ENCODE measurements at places on chromosomes 1 and 21.

DNA sequence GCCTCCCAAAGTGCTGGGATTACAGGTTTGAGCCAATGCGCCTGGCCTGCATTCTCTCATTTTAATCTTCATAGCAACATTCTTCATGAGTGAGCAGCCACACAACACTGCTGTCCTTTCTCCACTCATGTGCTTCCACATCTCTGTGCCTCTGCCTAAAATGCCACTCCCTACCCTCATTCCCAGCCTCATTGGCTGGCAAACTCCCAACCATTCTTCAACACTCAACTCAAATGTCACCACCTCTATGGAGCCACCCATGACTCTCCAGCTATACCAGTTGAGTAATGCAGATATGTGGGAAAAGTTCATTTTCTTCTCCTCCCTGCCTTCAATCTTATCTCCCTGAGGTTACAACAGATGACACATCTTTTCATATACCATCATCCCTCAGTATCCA lies 53.9 kb upstream of the ZC3H12A start:
- DNase-seq = no peak

GRCh38 chr1:2014741-2015735 lies 4.1 kb upstream of the GABRD start:
- no peak for DNase-seq

DNA sequence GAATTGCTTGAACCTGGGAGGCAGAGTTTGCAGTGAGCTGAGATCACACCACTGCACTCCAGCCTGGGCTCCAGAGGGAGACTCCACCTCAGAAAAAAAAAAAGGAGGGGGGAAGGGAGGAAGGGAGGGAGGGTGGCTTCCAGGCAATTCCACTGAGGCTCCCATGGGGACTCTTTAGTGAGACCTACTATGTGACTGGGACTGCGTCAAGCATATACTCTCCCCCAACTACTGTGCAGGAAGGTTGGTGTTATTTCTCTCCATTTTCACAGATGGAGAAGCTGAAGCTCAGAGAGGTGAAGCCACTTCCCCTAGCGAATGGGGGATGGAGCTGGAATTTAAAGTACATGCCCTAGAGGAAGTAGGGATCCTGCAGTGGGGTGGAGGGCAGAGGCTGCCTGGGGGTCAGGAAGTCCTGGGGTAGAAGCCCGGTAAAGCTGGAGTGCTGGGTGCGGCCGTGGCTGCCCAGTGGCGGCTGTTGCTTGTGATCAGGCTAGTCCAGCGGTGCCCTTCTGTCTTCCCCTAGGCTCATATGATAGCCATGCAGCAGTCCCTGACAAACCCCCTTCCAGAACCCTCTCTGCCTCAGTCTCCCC lies 40.3 kb downstream of the RAP1GAP start:
- DNase-seq = no peak

- DNase-seq = no peak
Measured at GRCh38 chr1:75795703-75796193, 934 bp upstream of the MSH4 start.

DNA sequence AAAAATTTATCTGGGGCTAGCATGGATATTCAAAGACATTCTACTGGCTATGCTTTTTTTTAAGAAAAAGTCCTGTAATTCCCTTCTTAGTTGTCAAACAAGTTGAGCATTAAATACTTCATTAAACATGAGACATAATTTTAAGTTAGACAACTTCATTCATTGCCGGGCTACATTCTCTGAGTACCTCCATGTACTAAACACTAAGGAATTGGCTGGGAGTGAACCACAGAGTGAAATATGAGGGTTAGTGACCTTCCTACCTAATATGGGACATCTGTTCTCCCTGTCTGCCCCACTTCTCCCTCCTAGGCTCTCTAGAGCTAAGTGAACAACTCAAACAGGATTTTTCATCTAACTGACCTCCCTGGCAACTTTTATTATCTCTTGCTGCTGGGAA lies 370.4 kb downstream of the VAV3 start:
- no peak for DNase-seq

DNA sequence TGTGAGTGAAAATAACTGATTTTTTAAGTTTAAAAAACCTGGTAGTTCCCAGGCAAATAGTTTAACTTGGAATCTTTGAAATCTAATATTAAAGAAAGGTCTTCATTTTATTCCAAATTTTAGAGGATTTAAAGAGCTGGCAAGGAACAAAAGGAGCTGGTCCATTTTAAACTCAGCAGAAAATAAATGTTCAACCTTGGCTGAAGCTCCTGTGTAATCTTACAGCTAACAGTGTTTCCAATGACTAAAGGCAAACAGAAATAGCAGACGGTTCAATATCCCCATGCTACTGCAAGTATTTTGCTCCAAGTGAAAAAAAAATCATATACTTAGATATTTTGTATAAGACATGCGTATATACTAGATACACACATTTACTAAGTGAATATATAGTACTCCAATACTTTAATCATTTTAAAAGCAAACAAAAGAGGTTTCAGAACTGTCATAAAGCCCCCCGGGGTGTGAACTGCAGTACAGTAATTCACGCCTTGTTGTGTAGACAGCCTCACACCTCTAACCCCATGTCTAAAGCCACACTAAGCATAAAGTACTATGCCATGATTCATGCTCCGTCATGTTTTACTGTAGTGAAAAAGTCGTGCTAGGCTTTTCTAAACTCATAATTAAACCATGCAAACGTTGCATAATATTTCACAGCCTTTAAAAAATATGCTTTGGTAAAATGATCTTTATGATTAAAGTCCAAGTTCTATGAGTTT lies 132.2 kb downstream of the CLIC6 start:
- no peak for DNase-seq

- no peak for DNase-seq
Measured at GRCh38 chr1:146049436-146049835, 27.9 kb upstream of the HJV start.

GRCh38 chr1:234281826-234282489 lies 91.3 kb upstream of the COA6 start:
- DNase-seq = no peak

DNA sequence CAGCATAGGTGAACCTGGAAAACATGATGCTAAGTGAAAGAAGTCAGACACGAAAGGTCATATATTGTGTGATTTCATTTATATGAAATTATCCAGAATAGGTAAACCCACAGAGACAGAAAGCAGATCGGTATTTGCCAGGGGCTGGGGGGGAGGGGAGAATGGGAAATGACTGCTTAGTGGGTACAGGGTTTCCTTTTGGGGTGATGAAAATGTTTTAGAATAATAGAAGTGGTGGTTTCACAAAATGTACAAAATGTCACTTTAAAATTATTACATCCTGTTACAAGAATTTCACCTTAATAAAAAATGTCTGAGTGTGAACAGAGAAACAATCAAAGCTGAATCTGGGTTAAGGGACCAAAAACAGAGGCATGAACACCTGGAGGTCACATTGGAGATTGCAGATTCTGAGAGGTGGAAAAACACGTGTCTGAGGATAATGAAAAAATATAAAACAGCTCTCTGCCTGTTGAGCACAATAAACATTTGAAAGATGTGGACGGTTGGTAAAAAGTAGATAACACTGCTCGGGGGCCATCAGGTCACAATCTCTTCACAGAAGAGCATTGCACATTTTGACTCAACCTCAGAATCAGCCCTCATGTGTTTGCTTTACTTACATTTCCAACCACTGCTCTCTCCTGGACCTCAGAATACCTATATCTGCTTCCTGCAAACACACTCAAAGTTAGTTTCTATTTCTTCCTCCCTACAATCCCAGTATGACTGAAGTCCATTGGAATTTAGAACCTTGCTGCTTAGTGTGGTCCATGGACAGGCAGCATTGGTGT lies 3.2 kb downstream of the SLAMF6 start:
- DNase-seq = peak; percentile 78

DNA sequence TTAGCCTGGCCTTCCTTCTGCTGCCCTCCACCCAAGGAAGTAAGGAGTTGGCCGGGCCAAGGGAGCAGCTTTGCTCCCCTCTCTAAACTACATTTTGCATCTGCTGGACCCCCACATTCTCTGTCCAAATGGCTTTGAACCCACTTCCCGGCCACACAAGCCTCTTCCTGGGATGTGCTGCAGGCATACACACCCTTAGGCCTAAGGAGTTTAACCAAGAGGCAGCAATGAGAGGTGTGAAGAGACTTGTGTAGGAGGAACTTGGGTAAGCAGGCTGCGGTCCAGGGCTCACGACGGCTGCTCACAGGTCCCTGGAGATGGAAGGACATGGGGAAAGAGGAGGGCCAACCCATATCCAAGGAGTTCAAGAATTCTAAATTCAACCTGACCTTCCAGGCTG lies 196.7 kb upstream of the SGIP1 start:
- DNase-seq = no peak

All from activated CD4-positive, alpha-beta T cell treated with anti-CD3 and anti-CD28 coated beads, Interleukin-10, Interleukin-2, amounts not matched to agents 100 ng/mL and 50 ng/mL, durations not matched to agents 16 hours and 8 hours (primary cell).